ENCODE measurements at places on chromosomes 16 and 17.
A peak's percentile ranks its signal among the peaks of the same experiment; 100 is the strongest.

- no peak for DNase-seq
These were observed 9.9 kb downstream of the CMTM2 start for GRCh38 chr16:66588981-66589713.

DNA sequence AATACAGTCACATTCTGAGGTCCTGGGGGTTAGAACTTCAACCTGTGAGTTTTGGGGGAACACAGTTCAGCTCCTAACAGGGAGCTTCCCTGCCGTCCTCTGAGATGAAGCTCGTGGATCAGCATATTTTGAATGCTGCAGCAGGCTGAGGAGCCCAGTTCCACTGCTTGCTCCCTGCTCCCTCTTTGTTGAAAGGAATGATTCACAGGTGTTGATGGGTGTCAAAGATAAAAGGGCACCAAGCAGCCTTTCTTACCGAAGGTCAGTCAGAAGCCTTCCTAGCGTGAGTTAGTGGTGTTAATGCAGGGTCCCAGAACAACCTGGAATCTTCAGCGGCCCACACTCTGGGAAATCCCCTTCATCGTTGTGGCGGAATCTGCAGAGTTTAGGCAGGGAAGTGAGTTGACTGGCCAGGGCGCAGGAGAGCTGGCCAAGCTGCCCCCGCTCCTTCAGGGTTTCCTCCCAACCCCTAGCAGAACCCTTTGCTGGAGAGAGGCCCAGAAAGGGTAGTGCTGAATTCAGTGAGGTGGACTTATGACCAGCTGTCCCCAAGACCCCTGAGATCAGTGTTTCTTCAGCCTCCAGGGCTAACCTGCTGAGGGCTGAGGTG, 114.8 kb downstream of the GNAO1 start:
- no peak for DNase-seq

DNA sequence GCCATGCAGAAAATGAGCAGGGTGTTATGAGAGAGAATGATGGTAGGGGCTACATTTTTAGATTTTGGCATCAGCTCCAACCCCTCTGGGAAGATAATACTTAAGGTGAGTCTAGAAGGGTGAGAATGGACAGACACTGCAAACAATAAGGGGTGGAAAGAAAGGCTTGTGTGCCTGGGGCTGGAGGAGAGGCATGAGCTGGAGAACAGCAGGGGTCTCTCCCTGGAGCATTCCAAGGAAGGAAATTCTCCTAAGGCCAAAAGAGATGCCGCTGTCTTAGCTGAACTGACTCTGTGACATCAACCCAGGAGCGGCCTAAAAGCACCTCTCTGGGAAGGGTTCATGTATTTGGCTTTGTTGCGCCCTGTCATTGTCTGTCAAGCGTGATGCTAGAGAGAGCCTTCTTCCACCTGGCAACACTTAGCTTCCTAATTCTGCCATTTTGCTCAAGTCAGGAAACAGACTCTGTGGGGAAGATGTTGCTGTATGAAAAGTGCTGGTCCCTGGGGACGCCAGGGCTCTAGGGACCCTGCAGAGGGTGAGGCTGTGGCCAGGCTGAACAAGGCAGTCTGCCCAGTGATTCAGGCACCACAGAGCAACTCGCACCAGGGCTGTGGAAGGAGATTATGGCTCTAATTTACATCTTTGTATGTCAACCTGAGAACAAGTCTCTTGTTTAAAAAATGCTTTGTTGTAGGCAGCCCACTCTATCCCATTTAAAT, 225.7 kb downstream of the CBLN1 start:
- no peak for DNase-seq

GRCh38 chr17:44159519-44160210, 10.8 kb upstream of the ASB16 start:
- no peak for DNase-seq

- DNase-seq: no peak
These were observed 21.5 kb upstream of the OSGIN1 start for GRCh38 chr16:83931556-83931955.

DNA sequence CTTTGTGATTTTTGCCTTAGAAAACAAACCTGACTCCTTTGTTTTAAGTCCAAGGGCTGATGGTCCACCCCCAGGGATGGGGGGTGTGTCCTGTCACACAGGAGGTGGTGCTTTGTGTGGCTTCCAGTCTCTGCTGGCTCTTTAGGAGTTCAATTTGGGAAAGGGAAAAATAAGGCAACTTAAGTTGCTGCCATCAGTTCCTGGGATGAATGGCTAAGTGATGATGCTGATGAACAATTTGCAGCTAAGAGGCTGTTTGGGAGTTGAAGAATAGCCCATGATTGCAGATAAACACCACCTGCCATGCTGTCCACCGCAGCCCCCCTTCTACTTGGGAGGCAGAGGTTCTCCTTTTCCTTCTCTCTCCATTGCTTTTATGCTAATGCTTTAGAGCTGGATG, 40.2 kb downstream of the ARL4D start:
- no peak for DNase-seq

- DNase-seq: no peak
These were observed 31.8 kb upstream of the PITPNM3 start for GRCh38 chr17:6588165-6588564.

DNA sequence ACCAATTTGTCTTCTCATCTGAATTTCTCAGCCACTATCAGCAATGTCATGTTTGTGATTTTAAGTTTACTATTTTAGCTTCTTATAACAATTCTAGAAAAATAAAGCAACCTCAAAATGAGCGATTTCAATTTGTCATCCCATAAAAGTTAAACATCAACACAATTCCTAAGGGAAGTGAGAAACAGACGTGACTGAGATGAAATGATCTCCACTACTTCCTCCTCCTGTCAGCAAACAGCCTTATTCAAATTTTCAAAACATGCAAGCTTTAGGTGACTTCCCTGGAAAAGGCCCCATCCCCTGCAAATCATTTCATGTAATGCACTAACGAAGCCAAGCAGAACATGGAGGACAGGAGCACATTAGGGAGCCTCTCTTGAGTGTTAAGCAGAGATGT, 64.9 kb downstream of the ZNF652 start:
- no peak for DNase-seq

DNA sequence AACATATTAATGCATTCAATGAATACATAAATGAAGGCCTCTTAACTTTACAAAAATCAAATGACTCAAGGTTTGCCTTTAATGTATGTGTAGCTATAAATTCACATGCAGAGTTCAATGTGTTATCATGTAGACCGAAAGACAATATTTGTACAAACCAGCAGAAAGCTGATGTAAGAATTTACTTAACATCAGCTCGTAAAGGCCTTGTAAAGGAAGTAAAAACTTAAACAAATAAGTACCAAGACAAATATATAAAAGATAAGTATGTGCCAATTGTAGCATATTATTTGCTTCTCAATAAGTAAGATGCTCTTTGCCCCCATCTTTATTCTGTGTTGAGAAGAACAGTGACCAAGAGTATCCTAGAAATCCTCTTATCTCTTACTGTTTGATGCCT, 105.7 kb downstream of the SYCE1L start:
- DNase-seq: no peak

- DNase-seq: no peak
These were observed 27.3 kb upstream of the CBFA2T3 start for GRCh38 chr16:89004209-89004831.

- no peak for DNase-seq
These were observed 3.7 kb upstream of the ATP1B2 start for GRCh38 chr17:7647018-7647417.

GRCh38 chr17:50768346-50768761, 1.0 kb upstream of the ANKRD40CL start:
- no peak for DNase-seq

GRCh38 chr16:83533193-83533592, 274.6 kb upstream of the HSBP1 start:
- no peak for DNase-seq

DNA sequence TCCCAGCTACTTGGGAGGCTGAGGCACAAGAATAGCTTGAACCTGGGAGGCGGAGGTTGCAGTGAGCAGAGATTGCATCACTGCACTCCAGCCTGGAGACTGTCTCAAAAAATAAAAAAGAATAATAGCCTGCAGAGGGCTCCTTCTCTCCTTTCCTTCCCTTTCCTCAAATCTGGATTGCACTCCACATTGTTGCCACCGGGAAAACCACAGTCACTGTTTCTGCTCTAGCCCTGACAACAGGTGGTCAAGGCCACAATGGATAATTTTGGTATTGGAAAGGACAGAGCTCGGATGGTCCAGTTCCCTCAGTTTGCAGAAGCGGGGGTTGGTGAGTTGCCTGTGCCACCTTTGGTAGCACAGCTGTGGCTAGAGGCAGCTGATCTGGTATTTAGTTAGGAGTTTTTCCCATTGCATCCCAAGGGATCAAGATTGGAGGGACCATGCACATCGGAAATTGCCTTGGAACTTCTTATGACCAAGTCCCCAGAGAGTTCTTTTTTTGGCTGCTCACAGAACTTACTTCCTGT, 44.7 kb upstream of the PRSS54 start:
- no peak for DNase-seq

- no peak for DNase-seq
These were observed 8.4 kb upstream of the GHDC start for GRCh38 chr17:42202696-42203095.

DNA sequence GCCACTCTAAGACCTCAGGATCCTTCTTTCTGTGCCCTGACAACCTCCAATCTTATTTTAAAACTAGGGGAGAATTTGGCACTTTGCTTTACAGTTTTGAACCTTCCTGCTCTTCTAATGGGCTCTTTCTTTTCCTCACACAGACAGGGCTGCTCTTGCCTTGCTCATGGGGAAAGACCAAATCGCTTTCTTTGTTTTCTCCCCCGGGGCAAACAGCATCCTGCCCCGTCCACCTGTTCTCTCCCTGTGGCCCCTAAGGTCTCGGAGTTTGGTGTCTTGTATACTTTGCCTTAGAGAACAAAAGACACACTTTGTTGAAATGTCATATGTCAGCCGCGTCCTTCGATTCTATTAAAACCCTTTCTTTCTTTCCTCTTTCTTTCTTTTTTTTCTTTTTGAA, 306.7 kb upstream of the SALL1 start:
- no peak for DNase-seq

- DNase-seq: no peak
These were observed 393.9 kb upstream of the SALL1 start for GRCh38 chr16:51544851-51545467.

- DNase-seq: peak; percentile 31
These were observed 18.6 kb downstream of the AP2B1 start for GRCh38 chr17:35605678-35606077.

GRCh38 chr16:52368859-52369258, 178.1 kb downstream of the TOX3 start:
- DNase-seq: no peak

DNA sequence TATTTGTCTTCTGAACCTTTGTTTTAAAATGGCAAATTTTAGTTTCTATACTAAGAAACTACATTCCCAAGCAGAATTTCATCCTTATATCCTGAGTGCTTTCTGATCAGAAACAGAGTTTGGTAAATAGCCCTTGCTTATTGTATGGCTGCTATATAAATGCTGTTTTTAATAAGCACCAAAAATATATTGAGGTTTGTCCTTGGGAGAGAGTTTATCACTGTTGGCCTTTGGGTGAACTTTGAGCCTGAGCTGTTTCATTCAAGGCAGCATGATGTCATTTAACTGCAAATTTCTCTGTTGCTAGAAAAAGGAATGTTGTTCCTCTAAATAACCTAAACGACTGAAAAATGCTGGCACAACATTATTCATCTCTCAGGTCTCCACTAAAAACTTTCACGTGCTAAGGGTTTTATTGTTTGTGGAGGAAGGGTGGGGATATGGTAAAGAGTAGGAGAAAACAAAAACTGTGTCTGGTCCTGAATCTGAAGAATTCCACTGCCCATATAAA, 334.3 kb upstream of the TBX2 start:
- peak; percentile 37 for DNase-seq

GRCh38 chr16:78405833-78406232, 306.4 kb downstream of the WWOX start:
- no peak for DNase-seq

DNA sequence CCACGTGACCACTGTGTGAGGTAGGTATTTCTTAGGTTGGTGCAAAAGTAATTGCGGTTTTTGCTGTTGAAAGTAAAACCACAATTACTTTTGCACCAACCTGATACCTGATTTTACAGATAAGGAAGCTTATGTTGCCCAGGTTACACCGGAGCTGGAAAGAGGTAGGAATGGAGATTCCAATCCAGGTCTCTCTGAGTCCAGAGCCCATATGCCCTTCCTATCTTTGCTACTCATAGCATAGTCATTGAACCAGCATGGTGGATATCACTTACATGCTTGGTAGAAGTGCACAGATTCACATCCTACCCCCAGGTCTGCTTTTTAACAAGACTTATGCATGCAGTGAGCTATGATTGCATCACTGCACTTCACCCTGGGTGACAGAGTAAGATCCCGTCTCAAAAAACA, 61.8 kb downstream of the ARSG start:
- DNase-seq: no peak

DNA sequence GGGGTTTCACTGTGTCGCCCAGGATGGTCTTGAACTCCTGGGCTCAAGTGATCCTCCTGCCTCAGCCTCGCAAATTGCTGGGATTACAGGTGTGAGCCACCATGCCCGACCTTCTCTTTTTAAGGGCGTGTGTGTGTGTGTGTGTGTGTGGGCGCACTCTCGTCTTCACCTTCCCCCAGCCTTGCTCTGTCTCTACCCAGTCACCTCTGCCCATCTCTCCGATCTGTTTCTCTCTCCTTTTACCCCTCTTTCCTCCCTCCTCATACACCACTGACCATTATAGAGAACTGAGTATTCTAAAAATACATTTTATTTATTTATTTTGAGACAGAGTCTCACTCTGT, 3.9 kb downstream of the STH start:
- no peak for DNase-seq

GRCh38 chr17:76327696-76328095, 19.6 kb upstream of the QRICH2 start:
- DNase-seq: no peak

DNA sequence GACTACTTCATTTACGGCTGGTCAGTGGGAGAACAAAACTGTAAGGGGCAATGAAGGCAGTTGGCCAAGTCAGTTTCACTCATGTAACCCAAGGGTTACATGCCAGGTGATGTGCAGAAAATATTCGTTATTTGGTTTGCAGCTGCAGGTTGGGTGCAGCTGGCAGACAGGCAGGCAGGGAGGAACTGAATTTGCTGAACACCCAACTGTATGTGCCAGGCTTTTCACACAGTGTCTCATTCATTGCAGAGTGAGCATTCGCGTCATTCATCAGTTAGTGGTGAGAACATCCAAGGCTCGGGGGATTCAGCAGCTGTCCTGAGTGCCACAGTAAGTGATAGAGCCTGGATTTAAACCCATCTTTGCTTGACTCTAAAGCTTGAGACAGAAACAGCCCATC, 59.7 kb downstream of the ABCC6 start:
- DNase-seq: no peak

- no peak for DNase-seq
These were observed 18.2 kb upstream of the QRICH2 start for GRCh38 chr17:76326306-76326705.

GRCh38 chr17:66228887-66229782, at the start of gene APOH:
APOH (minus strand) TSS chr17:66229415; CDS start chr17:66229379, 36 bp downstream.
- no peak for DNase-seq

- no peak for DNase-seq
These were observed 60.1 kb downstream of the AIPL1 start for GRCh38 chr17:6374761-6375312.

Measured in BJ (cell line).